ENCODE measurements at places on chromosomes 1 and 21.

DNA sequence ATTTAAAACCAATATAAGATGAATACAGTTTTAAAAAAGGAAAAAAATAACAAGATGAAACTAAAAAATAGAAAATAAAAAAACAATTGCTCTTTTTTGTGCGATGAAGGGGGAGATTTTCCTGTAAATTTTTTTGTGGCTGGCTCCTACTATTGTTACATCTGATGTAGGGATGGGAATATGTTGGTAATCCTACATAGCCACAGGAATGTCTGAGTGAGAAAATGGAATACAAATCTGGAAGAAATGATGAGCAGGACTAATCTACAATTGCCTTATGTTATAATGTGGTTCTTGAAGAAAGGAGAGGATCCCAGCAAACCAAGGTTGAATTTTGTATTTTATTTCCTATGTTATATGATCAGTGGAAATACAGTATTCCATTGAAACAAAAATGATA is 40.9 kb downstream of the ATP6V1G3 start:
- DNase-seq: no peak

DNA sequence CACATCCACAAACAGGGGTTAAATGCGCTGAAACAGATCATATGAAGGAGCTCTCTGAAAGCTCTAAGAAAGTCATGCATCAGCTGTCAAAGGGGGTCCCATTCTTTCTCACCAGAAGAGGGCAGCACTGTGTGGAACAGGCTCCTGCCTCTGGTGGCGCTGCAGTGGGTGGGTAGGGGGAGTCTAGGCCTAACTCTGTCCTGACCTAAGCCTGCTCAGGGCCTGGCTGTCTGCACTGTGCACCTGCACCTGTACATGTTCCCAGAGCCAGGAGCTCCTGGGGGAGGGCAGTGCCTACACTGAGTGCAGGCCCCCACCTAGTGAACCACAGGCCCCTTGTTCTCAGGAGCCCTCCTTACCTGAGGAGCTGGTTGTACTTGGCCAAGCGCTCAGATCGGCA is 16.0 kb downstream of the ENO1 start:
- DNase-seq: peak; percentile 49

- DNase-seq: no peak
These were observed 3.4 kb upstream of the B3GALNT2 start for GRCh38 chr1:235507623-235508022.

GRCh38 chr1:151196292-151196800 is 2.0 kb upstream of the PIP5K1A start:
- peak; percentile 82 for DNase-seq

DNA sequence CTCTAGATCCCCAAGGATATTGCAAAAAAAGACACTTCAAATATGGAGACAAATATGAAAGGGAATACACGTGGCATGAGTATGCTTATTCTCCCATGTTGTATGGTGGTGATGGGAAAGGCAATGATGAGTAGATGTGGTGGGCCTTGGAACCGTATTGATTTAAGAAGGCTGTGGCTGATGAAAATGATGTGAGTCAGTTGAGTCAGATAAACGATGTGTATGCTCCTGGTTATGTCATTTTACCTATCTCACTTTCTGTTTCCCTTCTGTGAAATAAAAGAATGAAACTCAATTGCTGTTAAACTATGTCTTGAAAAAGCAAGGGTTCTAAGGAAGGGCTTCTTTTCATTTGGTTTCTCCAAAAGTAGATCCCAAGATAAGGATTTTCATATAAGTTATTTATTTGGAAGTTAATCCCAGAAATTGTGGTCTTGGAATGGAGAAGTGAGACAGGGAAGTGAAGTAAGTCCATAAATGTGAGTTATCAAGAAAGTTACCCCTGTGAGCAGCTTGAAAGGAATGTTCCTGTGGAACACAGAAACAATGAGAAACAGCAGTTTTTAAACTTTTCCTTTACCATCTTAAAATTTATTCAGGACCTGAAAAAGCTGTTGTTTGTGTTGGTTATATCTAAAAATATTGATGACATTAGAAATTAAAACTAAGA is 292.0 kb downstream of the DUSP10 start:
- peak; percentile 29 for DNase-seq

- no peak for DNase-seq
These were observed 68.1 kb downstream of the SPAG17 start for GRCh38 chr1:118116909-118117308.

- DNase-seq: no peak
These were observed 150.8 kb downstream of the MAST2 start for GRCh38 chr1:45953934-45954847.

DNA sequence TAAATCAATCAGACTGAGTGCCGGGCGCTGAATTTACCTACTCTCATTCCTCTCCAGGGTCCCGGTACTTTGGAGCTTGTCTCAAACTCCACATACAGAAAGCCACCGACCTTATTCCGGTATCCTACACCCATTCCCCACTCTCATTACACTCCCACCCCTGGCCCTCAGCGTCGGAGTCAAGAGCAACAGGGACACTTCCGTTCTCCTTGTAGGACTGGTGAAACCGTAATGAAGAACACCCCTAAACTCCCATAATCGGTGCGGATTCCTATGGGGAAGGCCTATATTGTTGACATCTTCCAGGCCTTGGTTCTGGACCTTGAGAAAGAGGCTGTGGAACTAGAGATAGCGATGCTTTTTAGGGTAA is 798 bp downstream of the ZBED6 start:
- peak; percentile 59 for DNase-seq

- no peak for DNase-seq
These were observed 4.0 kb downstream of the AMPD2 start for GRCh38 chr1:109623601-109624161.

GRCh38 chr1:39230261-39231190 is 26.0 kb downstream of the MACF1 start:
- peak; percentile 29 for DNase-seq

GRCh38 chr21:20257052-20257740 is 741.0 kb upstream of the NCAM2 start:
- no peak for DNase-seq

GRCh38 chr1:170769691-170770090 is 105.8 kb downstream of the PRRX1 start:
- no peak for DNase-seq

- peak; percentile 62 for DNase-seq
These were observed 36.4 kb upstream of the HHAT start for GRCh38 chr1:210292231-210292871.

- no peak for DNase-seq
These were observed 690.6 kb upstream of the ZP4 start for GRCh38 chr1:238581332-238581731.

DNA sequence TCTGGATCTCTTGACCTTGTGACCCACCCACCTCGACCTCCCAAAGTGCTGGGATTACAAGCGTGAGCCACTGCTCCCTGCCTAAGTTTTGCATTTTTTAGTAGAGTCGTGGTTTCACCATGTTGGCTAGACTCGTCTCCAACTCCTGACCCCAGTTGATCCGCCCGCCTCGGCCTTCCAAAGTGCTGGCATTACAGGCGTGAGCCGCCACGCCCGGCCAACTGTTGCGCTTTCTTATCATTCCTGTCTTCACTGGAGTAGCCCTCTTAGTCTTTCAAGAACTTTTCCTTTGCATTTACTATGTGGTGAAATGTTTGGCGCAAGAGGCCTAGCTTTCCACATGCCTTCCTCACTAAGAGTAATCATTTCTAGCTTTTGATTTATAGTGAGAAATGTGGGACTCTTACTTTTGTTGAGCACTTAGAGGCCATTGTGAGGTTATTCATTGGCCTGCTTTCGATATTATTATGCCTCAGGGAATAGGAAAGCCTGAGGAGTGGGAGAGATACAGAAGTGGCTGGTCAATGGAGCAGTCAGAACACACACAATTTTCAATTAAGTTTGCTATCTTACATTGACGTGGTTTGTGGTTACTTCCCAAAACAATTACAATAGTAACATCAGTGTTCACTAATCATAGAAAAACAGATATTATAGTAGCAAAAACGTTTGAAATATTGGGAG is 111.0 kb downstream of the ZMYM4 start:
- DNase-seq: no peak

GRCh38 chr1:225454733-225455132 is 26.9 kb upstream of the LBR start:
- DNase-seq: peak; percentile 89

GRCh38 chr21:45551316-45551715 is 9.1 kb upstream of the SLC19A1 start:
- DNase-seq: peak; percentile 67

DNA sequence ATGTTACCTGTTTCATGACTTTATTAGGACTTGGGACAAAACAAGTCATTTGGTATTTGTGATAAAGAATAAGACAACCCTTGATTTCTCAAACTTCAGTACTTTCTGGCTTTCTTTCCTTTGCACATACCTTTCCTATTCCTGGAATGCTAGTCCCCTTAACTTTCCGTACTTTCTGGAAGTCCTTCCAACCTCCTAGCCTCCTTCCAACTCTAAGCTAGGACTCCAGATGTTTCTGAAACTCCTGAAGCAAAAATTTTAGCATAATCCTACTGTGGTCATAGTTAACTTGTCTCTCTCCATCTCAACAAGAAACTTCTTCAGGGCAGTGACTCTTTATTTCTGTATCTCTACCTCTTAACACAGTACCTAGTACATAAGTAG is 19.8 kb upstream of the C1orf105 start:
- DNase-seq: no peak

DNA sequence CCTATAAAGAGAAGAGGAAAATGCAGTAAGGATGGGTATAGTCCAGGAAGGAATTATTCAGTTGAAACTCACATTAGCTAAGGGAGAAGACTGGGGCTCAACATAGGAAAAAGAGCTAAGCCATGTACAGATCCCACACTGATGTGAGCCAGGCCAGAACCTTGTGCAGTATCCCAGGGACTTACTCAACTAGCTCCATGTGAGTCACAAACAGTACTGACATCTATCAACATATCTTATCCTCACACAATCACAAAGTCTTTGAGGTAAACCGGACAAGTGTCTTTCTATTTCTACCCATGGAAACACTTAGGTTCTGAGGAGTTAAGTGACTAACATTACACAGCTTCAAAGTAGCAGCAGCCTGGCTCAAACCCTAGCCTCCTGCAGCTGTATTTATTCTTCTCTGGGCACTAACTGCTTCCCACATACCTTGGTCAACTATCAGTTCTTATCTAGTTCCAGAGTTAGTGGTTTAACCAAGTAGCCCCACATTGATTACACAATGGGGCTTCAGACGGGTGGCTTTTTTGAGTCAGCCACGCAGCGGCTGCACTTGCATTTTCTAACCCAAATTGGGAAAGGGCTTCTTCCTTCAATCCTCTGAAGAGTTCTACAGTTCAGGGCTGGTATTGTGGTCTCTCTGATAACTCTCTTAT is 9.5 kb downstream of the CD5L start:
- no peak for DNase-seq

GRCh38 chr1:220827445-220828178 is 40.9 kb downstream of the MTARC1 start:
- DNase-seq: no peak

GRCh38 chr1:53737648-53738204 is 1.2 kb downstream of the GLIS1 start:
- DNase-seq: no peak

DNA sequence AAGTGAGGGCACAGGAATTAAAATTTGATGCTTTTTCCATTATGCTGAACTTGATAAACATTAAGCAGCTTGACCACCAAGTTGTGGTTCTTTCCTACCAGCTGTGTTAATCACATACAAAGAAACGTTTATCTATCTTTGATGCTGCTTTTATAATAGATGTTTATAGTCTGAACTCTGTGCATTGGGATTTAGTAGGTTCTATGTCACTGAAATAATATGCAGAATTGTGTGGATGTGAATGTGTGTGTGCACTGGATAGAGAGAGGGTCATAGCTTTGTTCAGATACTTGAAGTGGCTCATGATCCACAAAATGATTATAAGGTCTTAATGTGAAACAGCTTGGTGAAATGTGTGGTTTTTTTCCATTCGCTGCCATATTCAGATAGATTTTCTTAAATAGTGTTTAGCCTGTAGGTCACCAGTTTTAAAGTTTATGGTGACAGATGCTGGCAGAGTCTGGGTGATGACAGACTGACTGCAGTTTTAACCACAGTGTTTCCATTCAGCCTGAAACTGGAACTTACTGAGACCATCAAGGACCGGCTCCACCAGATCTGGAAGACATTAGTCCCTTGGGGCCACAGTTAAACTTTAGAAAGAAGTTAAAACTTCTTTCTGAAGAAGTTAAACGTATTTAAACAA is 10.2 kb downstream of the DDI2 start:
- no peak for DNase-seq

DNA sequence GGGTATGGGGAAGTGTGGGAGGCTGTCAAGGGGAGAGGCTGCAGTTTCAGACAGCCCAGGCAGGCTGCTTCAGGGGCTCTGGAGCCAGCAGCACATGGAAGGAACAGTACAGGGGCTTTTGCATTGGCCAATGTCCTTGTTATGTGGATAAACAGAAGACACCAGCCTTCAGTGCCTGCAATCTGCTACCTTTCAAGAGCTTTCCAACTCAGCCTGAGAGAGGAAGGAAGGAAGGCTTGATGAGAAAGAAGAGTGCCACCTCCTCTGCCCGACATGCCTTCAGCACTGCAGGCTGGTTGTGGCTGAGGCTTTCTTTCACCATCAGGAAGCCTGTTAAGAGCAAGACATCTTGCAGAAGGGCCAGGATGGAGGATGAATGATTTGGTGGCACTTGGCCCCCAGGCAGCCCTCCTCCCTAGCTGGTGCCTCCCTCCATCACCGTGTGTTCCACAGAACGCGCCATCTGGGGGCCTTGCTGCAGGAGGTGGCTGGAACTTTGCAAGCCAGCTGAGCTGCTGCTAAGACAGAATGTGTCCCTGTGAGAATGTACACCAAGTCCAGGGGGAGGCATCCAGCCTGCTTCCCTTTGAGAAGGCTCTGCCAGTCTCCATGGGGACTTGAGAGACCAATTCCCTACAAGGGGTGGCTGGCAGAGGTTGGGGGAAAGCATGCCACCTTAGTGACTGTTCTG is 372.4 kb upstream of the PROX1 start:
- DNase-seq: no peak

DNA sequence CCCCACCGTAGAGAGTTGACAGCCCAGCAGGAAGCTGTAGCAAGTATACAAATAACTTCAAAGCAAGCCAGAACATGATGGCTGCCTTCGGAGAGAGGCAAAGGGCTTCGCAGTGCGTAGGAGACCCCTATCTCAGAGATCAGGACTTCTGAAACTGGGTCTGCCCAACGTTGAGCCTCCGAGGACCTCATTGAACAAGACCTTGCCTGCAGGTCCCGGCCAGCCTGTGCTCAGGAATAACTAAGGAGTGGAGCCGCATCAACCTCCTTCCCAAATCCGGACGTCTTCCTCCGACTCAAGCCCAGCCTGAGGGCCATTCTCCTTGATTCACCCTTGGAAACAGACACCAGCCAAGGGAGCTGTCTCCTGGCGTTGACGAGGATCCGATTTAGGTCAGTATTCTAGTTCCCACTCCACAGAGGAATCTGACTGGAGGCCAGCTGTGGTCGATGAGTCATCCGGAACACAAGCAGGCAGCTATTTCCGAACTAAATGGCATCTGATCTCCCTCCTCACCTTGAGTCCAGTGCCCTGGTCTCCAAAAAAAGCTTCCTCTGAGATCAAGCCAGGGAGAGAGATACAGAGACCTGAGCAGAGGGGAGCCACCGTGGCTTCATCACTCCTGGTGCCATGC is 166.5 kb upstream of the COA6 start:
- no peak for DNase-seq

All from activated naive CD4-positive, alpha-beta T cell treated with anti-CD3 and anti-CD28 coated beads for 36 hours (primary cell).